ENCODE measurements at places on chromosomes 1 and 21.
A peak's percentile ranks its signal among the peaks of the same experiment; 100 is the strongest.

DNA sequence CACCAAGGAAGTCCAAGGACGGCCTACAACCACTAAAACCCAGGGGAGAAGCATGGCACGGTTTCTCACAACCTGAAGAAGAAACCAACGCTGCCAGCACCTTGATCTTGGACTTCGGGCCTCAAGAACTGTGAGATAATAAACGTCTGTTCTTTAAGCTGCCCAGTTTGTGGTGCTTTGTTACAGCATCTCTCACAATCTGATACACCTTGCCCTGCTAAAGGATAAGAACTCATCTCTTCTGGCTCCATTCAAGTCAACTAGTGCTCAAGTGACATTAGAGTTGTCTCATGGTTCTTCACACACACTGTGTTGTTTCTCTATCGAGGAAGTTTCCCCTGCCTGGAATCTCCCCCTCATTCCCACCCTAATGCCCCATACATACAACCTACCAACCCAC is 314.4 kb upstream of the RUNX1 start:
- DNase-seq = no peak

DNA sequence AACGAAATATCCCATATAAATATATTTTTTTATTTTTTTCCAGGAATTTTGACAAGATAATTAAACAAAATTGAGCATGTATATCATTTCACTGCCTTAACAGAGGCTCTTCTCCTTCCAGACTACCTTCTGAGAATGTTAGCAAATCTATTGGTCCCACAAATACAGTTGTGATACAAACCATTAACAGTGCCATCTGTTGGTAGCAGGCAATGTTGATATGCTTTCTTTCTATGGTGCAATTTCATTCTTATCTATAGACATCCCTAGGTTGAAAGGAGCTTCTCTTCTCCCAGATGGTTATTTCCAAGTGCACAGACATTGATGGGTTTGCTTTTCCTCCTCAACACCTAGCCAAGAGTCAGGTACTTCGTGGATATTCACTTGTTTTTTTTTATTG is 303.6 kb downstream of the USH2A start:
- DNase-seq = no peak

DNA sequence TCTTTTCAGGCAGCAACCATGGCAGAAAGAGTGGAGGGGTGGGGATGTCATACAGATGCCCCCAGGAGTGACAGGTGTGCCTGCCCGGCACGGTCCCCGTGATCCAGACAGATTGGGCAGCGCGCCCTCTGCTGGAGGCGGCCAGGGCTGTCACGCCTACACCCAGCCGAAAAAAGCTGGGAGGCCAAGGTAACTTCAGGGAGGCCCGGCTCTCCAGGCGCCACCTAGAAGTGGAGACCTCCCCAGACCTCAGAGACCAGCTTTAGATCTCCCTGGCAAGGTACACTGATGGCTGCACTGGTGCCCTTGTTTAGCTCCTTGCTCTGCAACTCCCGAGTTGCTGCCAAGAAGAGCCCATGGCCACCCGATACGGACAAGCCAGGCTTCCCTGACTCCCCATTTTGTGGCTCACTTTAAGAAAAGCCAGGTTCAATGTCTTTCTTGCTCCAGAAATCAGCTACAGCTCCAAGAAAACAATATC is 6.6 kb downstream of the GOLT1A start:
- DNase-seq = peak; percentile 87

- peak; percentile 43 for DNase-seq
Measured at GRCh38 chr1:236281198-236281653, 532 bp downstream of the ERO1B start.

DNA sequence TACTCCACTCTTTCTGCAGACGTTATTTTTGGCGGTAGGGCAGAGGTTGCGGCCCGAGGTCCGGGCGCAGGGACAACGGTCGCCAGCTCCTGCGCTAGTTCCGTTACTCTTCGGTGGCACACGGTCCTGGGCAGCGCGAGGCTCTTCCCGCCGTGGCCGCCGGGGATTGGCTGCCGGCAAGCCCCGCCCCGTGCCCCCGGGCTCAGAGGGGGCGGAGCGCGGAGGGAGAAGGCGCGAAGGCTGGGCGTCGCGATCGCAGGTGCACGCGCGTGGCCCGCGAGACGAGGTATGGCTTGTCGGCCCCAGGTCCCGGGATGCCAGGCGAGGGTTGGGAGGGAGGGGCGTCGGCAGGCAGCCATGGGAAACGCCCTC is 518 bp upstream of the SHE start:
- peak; percentile 10 for DNase-seq

DNA sequence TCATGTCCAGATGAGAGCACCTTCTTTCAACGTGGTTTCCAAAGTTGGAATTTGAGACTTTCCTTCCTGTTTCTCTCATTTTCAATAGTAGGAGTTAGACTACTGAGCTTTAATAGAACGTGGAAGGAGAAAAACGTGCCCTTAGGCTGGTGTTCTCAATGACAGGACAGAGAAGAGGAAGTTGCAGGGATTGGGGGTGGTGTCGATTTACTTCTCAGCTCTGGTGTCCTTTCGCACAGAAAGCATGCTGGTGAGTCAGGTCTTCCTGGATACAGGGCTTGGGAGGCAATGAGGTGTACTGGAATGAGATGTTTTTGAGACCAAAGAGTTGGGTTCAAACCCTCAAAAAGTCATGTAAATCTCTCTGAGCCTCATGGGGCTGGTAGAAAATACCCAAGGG is 67.1 kb downstream of the HIVEP3 start:
- no peak for DNase-seq

DNA sequence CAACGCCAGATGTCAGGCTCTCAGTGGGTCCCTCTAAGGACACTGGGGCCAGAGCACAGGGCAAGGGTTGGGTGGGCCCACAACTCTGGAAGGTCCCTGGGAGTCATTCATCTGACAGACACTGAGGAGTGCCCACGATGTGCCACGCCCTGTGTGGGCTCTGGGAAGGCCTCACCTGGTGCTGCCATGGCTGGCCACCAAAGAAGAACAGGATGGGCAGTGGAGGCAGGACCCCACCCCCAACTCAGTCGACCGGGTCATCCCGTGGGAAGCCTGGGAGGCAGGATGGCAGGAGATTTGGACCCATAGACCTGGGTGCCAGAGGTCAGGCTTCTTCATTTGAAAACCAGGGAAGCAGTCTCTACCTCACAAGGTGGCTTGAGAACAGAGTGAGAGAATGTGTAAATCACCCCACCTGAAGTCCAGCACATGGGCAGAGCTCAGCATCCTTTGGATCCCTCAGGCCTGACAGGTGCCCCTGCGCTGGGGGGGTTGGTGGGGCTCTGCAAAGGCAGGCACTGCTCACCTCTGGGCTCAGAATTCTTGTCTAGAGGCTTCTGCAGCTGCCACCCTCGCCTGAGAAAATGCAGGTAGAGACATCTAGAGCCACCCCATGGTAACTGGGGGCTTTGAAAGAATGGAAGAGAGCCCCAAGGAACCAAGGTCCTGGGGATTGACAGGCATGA is 1.2 kb upstream of the SELENON start:
- no peak for DNase-seq

DNA sequence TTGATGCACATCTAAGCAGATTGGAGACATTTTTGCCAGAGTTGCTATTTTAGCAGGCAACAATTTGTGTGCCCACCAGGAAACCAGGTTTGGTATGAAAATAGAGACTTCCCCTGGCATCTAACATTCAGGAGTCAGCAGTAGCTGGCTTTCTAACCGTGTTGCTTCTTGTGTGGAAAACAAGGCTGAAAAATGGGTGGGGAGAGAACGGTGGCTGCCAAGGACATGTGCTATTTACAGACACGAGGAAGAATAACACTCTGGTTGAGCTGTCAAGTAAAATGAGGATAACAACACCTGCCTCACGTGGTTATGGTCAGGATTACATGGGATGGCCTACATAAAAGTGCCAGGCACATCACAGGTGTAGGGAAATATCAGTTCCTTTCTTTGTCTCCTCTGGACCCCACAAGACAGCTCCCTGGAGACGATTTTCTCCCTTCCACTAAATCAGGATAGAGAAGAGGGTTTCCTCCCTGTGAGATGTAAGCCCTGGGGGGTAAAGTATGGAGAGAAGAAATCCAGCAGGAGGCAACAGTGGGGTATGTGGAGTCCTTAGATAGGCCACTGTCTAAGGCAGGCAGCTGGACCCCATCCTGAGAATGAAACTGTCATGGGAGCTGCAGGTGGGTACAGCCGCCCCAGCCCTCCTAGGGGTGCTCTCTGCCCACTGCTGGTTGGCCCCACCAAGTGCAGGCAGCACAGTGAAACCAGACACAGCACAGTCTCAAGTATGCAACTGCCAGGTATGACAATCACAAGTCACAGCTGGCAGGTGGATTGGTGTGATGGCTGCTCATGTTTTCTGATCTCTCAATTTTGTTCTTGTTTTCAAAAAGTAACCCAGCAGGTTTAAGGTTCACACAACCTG is 80.3 kb downstream of the TENT5C start:
- DNase-seq = no peak

DNA sequence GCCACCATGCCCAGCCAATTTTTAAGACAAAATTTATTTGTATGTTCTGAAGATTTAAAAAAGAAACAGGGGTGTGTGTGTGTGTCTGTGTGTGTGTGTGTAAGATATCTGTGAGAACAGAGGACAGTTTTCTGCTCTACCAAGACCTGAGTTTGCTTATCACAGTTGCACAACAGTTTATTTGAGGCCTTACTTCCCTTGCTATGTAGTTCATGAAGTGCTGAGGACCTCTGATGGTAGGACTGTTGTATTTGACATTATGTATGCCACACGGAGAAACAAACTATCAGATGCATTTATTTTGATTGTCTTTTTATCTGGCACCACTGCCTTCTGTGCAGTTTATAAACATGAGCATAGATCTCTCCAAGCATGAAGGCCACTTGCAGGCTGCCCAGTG is 355.2 kb downstream of the PBX1 start:
- DNase-seq = no peak

DNA sequence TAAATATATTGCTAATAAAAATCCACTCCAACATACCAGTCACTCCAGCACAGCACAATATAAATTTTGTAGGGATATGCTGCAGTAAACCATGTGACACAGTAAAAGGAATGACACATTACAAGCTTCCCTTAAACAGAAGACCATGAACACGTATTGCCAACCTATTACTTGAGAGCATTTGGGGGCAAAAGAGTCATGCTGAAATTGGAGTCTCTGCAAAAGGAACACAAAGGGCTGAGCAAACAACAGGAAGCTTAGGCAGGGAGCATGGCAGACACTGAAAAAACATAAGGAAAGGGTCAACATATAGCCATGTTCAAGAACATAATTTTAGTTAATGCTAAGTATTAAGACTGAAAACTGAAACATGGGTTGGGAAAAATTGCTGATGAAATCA is 214.5 kb downstream of the SMYD3 start:
- no peak for DNase-seq

- no peak for DNase-seq
Measured at GRCh38 chr1:209853676-209854075, 25.9 kb downstream of the UTP25 start.

DNA sequence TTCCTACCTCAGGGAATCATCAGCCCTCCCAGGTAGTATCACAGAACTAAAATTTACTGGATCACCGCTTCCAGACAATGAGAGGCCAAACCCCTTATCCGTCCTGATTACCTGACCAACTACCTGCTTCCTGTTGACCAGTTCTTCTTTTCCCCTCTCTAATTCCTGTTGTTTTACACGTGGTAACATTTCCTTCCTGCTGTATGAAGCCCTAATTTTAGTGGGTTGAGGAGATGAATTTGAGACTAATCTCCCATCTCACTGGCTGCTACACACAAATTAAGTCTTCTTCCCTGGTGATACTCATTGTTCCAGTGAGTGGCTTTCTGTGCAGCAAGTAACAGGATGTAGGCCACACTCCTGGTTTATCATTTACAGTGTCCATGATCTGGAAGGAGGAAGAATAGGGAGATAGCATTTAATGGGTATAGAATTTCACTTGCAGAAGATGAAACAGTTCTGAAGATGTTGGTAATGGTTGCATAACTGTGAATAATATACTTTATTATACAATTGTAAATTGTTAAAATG is 2112.9 kb downstream of the NCAM2 start:
- DNase-seq = no peak
